ENCODE measurements at places on chromosomes 11 and 22.

DNA sequence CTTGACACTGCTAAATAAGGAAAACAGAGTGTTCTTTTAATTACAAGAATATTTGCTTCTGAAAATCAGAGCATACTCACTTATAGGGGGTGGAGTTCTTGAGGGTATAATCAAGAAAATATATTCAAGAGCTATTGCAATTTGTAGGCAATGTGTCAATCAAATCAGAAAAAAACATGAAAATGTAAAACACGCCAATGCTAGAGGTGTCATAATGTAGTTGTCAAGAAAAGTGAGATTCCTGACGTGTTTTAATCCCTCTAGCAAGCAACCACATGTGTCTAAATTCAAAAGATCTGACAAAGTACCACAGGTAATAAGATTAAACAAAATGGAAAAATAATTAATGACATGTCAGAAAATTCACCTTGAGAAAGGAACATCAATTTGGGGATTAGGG lies 1440.7 kb upstream of the RAG2 start:
- DNase-seq: no peak

- peak; percentile 97 for DNase-seq
These were observed 128.9 kb downstream of the DBX1 start for GRCh38 chr11:20031155-20032001.

DNA sequence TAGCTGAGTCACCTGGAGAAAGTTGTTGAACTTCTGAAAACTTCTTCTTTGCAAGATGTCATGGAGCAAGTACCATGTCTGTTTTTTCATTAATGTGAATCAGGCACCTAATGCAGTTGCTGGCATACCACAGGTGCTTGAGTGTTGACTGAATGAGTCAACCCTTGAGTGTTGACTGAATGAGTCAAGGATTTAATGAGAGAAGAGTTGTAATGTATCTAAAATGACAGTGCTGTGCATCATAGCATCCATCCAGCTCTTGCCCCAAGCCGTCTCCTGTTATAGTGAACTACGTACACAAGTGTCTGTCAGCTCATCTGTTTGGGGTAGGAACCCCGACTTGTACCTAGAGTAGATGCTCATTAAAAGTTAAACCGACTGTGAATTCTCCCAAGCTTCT lies 93.1 kb downstream of the CWC15 start:
- peak; percentile 32 for DNase-seq

DNA sequence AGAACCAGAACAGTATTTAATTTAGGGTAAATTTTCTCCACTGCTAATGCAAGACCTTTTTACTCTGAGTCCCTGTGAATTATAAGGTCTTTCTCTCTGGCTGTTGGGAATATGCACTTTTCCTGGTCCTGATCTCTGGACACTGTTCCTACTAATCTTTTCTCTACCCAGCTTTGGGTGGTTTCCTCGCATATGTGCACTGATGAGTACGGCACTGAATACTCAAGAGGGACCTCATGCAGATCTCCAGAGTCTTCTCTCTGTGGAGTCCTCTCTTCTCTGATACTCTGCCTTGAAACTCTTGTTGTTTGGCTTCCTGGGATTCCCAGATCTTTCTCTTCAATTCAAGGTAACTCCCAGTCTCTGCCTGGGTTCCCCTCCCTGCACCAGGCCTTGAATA lies 14.0 kb downstream of the KCTD14 start:
- DNase-seq: no peak

GRCh38 chr11:45385423-45385822 lies 99.3 kb upstream of the SYT13 start:
- no peak for DNase-seq

DNA sequence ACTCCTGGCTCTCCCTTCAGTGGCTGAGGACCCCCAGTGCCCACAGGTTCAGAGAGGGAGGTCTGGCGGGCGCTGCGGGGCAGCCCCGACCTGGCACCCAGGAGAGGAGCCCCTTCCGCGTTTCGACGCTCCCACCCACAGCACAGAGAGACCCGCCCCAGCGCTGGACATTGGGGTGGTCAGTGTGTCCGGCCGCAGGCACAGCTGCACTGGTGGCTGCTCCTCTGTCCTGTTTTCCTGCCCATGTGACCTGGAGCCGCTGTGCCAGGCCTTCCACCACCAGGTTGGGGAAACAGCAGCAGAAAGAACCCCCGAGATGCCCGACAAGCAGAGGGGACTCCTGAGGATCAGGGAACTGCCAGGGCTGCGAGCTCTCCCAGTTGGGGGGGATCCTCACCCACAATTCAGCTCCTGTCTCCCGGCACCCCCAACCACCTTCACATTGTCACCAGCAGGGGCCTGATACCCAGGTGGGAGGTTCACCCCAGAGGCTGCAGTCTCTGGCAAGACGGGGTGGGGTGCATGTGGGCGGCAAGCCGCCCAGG lies 13.6 kb downstream of the KRTAP5-5 start:
- DNase-seq: no peak

DNA sequence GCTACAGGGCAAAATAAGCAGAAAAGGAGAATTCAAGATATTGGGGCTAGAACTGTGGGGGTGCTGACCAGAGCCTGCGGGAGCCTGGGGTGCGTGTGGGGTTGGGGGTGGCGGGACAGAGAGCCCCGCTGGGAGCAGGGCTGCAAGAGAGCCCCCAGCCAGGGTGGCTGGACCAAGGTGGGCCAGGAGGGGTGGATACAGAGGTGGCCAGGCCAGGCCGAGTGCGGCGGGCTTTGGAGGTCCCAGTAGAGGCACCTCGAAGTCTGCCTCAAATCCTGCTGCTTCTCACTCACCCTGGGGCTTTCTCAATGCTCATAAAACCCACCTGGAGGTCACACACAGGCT lies 16.9 kb upstream of the MUC5B start:
- no peak for DNase-seq

- DNase-seq: no peak
These were observed 70.7 kb downstream of the FLI1 start for GRCh38 chr11:128764424-128765095.

- DNase-seq: peak; percentile 76
These were observed 44.3 kb upstream of the JAM3 start for GRCh38 chr11:134024420-134025081.

GRCh38 chr11:68665436-68665835 lies 18.9 kb upstream of the GAL start:
- DNase-seq: no peak

- no peak for DNase-seq
These were observed 68.5 kb downstream of the SBF2 start for GRCh38 chr11:10225553-10225952.

Data from kidney glomerular epithelial cell (primary cell).